ENCODE measurements at places on chromosomes 3 and 15.

- no peak for DNase-seq
These were observed at the start of gene FAM131A for GRCh38 chr3:184337399-184337714. FAM131A (plus strand) TSS chr3:184337600; CDS start chr3:184337631, 31 bp downstream.

GRCh38 chr15:31545257-31545656 is 218.6 kb downstream of the KLF13 start:
- no peak for DNase-seq

- DNase-seq: no peak
These were observed 396.5 kb upstream of the GBE1 start for GRCh38 chr3:82157952-82158351.

GRCh38 chr3:25663347-25663868 is 1.3 kb downstream of the TOP2B start:
- DNase-seq: no peak

GRCh38 chr3:138066383-138066782 is 49.0 kb downstream of the DZIP1L start:
- DNase-seq: no peak

Data from vagina (tissue), 2 donors.